NCI-H2081 (cell line): ENCODE measurements at places on chromosomes 3 and 15.

- DNase-seq = no peak
Measured at GRCh38 chr15:93451822-93452221, 362.8 kb upstream of the RGMA start.

GRCh38 chr15:85162237-85162636, 180.6 kb downstream of the PDE8A start:
- DNase-seq = no peak

- no peak for DNase-seq
Measured at GRCh38 chr3:139585820-139586219, 46.3 kb upstream of the RBP1 start.

DNA sequence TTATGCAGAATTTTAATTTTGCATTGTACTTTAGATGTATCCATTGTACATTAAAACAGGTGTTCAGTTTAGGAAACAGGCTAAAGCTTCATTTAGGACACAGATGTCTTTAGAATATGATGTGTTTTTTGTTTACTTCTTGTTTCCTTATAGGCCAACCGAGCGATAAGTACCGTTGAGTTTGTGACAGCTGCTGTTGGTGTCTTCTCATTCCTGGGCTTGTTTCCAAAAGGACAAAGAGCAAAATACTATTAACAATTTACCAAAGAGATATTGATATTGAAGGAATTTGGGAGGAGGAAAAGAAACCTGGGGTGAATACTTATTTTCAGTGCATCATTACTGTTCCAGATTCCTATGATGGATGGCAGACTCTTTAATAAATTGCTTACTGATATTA, 29.4 kb downstream of the PLAAT1 start:
- no peak for DNase-seq

DNA sequence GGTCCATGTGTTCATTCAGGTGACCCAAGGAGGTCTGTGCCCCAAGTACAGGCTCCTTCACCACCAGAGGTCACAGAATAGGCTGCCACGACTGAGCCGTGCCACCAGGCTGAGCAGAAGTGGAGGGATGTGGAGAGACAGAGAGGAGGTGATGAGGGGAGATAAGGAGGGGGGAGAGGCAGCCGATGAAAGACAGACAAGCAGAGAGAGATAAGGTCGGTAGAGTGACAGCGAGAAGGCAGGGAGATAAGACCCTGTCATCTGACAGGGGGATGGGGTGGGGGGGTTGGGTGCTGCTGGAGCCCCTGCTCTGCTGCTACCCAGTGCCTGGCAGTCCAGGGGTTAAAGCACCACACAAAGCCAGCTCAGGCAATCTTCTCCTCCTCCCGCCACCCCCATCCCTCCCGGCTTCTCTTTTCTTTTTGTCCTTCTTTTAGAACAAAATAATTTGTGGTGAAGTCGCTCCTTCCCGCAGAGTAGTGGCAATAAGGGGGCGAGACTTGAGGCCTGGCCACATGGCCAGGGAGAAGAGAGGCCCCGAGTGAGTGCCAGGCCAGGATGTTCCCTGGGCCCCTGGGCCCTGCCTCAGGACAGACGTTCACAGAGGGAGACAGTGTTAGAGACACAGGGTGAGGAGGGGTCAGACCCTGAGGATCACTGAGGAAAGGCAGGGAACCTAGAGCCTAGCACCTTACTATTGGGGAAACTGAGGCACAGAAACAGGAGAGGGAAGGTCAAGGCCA, 67.9 kb downstream of the CACNA2D2 start:
- no peak for DNase-seq

DNA sequence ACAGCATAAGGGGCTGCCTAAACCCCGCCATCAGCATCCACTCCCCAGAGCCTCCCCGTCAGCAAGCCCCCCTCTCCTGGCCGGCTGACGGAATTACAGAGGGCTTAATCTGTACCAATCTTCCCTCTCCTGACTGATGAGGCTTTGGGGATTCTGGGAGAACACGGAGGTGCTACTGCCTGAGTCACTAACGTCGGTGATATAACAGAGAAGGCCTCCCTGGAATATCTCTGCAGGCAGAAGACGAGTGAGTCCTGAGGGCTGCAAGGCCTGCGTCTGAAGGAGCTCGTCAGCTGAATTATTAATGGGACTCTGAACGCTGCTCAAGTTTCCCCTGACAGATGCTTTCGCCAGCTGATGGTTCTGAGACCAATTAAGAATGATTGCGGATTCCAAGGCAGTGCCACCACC, 147.7 kb downstream of the XXYLT1 start:
- no peak for DNase-seq

DNA sequence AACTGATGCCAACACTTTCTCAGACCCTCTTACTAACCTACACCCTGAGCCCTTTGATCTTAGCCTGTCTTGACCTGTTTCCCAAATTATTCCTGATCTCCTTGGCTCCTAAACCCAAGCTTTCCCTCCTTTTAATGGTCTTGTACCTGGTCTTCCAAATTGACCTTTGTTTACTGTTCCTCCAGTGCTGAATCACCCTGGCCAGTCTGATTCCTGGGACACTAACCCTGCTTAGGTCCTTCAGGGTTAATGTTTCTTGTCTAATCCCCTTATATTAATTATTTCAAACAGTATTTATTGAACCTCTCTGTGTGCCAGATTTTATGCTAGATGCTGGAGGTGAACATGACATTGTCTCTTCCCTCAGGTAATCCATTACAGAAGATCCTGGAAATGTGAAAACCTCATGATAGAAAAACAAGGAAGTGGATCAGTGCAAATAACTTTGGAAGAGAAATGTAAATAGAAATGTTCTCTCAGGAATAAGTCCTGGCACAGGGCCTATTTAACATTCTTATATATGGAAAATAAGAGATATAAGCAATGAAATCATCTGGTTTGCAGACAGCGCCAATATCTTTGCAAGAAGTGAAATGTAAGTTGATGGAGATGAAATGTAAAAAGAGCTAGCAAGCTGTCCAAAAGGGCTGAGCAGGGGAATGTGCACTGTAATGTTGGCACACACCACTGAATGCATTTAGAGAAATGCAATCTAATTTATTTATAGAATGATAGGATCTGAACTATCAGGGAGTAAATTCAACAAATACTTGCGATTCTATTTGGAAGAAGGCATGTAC, 20.7 kb downstream of the HGD start:
- no peak for DNase-seq

GRCh38 chr3:34394978-34395748, 596.7 kb downstream of the PDCD6IP start:
- no peak for DNase-seq

DNA sequence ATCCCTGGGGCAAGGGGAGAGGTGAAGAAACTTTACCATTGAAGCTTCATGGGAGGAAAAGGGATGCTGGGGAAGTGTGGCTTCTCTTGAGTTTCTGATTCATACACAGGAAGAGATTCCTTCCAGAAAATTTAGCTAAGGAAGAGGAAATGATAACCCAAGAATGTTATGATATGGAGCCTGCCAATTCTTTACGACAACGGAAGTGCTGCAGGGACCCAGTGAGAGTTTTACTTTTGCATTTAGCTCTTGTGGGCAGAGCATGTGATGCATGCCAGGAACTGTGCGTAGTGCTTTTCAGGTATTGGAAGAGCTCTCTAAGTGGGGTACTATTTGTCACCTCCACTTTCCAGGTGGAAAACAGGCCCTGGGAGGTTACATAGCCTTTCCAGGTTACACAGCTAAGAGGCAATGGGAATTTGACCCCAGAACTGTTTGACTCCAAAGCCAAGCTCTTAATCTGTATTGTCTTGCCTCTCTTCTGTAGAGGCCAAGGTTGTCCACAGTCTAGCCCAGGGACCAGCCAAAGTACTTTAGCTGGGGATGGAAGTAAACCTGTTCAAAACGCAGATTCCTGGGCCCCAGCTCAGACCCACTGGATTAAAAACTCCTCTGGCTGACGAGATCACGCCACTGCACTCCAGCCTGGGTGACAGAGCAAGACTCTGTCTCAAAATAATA, 23.0 kb downstream of the CMTM7 start:
- no peak for DNase-seq

GRCh38 chr3:103684904-103685303, 1250.1 kb downstream of the ZPLD1 start:
- peak; percentile 69 for DNase-seq

GRCh38 chr15:82936966-82937711, 15.4 kb downstream of the HOMER2 start:
- DNase-seq = no peak

GRCh38 chr3:156211583-156211982, 91.2 kb downstream of the KCNAB1 start:
- no peak for DNase-seq

GRCh38 chr3:139559541-139559940, 20.0 kb upstream of the RBP1 start:
- DNase-seq = peak; percentile 59

- DNase-seq = no peak
Measured at GRCh38 chr3:51681453-51681852, 10.4 kb downstream of the TEX264 start.

GRCh38 chr3:187914231-187914630, 169.0 kb upstream of the BCL6 start:
- DNase-seq = no peak

DNA sequence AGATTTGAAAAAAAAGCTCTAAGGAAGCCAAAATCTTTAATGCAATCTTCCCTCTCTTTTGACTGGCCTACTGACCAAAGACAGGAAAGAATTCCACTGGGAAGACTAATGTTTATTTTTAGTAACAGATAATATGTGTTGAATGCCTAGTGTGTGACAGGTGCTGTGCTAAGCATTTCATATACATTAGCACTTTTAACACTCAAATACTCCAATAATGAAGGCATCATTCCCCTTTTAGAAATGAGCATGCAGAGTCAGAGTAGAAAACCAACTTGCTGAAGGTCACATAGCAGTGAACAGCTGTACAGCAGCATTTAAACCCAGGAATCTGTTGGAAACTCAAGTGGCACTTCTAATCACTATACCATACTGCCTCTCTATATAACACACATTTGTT, 170.6 kb downstream of the MINAR1 start:
- DNase-seq = no peak

DNA sequence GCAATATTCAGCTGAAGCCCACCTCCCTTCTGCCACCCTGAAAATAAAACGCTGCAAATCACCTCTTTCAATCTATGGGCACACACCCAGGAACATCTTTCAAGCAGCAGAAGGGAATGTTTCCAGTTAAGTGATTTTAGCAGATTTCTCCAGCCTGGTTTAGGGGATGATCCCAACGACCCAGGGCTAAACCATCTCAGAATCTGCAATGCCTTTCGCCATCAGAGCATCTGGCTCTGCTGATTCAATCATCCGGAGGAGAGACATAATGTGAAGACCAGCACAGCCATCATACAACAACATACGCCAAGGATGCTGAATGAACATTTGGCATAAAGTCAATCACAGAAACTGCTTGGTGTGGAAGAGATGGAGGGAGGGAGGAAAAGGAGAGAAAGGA, 15.5 kb upstream of the LRRN1 start:
- no peak for DNase-seq

GRCh38 chr15:78052001-78052401, 25.5 kb downstream of the TBC1D2B start:
- peak; percentile 41 for DNase-seq

- no peak for DNase-seq
Measured at GRCh38 chr3:38966811-38967692, 84.7 kb downstream of the SCN11A start.

DNA sequence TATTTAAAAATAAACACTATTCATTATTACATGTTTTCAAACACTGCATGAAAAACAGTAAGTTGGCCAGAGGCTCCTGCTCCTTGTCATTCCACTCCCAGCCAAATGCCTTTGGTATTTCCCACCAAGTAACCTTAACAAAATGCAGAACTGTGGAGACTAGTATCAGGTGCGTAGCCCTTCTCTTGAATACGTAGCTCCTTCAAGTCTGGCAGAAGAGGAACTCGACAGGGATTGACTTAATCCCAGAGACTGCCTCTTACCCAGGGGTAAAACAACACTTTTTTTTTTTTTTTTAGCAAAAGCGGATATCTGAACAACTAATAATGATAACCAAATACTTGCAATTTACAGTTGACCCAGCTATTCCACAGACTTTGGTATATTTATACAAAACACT, 738 bp downstream of the COMMD2 start:
- DNase-seq = no peak

- DNase-seq = no peak
Measured at GRCh38 chr15:39397883-39398282, 183.0 kb upstream of the THBS1 start.

- peak; percentile 53 for DNase-seq
Measured at GRCh38 chr15:92845126-92845508, 55.0 kb upstream of the CHD2 start.

GRCh38 chr15:52734329-52734728, 55.1 kb upstream of the ATOSA start:
- no peak for DNase-seq

GRCh38 chr3:37872413-37873160, 10.9 kb downstream of the CTDSPL start:
- no peak for DNase-seq

- no peak for DNase-seq
Measured at GRCh38 chr3:13254028-13254951, 165.8 kb downstream of the NUP210 start.

DNA sequence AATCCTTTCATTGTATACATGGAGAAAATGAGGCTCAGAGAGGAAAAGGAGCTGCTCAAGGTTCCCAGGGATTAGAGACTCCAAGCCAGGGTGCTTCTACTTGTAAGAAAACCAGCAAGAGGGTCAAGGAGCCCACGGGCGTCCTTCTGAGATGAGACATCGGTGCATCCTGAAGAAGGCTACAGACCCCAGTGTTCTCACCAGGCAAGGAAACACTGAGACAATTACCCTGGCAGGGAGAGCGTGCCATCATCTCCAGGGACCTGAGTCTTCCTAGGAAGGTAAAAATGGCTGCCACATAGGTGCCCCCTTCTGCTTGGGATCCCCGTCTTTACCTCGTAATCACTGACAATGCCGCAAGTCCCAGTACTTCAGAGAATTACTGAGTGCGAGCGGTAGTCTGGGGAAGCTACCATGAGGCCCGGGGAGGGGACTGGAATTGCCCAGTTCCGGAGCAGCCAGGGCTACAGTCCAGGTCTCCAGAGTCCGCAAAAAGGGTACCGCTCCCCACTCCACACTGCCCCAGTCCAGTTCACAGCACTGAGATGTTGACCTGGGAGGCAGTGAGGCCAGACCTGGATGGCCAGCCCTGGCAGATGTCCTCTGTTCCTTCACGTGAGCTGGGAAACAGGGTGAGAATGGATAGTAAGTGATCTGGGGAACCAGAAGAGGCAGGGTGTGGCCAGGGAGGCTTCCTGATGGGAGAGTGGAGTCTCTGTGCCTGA, 164.7 kb upstream of the SMAD3 start:
- no peak for DNase-seq

DNA sequence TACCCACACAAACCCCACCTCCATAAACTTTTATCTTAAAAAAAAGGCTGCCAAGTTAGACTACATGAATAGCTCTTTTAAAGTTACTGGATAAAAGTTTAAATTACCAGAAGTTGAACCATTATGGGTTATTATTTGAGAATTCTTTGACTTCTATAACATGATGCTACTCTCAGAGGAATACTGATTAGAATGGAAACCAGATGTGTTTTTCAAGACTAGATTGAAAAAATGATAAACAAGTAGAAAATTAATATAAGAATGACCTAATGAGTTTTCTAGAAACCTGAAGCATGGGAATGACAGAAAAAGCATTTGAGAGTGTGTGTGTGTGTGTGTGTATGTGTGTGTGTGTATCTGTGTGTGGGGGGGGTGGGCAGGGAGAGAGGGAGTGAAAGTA, 12.4 kb upstream of the FGF7 start:
- no peak for DNase-seq
